Stimulated activated CD4-positive, alpha-beta T cell treated with anti-CD3 and anti-CD28 coated beads, Interleukin-12 subunit alpha, Interleukin-12 subunit beta, amount 100 ng/mL, for 48 hours (primary cell): ENCODE measurements at places on chromosomes 7 and 10.

- DNase-seq: no peak
Observed at GRCh38 chr7:1081336-1081735, 6.6 kb upstream of the GPER1 start.

- no peak for DNase-seq
Observed at GRCh38 chr7:26724795-26725194, 139.6 kb downstream of the SKAP2 start.

- no peak for DNase-seq
Observed at GRCh38 chr7:14937581-14937980, 35.0 kb upstream of the DGKB start.

GRCh38 chr7:2668401-2668800 is 19.6 kb upstream of the AMZ1 start:
- DNase-seq: no peak

GRCh38 chr7:80634505-80634904 is 3.9 kb upstream of the CD36 start:
- DNase-seq: no peak

GRCh38 chr10:81093056-81093455 is 555.4 kb downstream of the SH2D4B start:
- no peak for DNase-seq

GRCh38 chr7:47385536-47386125 is 196.3 kb downstream of the TNS3 start:
- DNase-seq: no peak
